ENCODE measurements at places on chromosomes 5 and 9. TPM values are rescaled to one million over a fixed set of nuclear protein-coding genes. Genes with fewer than 3 reads are reported as not detected.

- H3K27me3 ChIP-seq = no peaks in the 10 kb centered on the region
- no peak for DNase-seq
- H3K4me1 ChIP-seq = peaks cover 61% of the 10 kb centered on the region
- no peaks in the 10 kb centered on the region for H3K36me3 ChIP-seq
- H3K4me3 ChIP-seq = no peak overlapping the region
Observed at GRCh38 chr9:131679261-131680020, 60.4 kb downstream of the RAPGEF1 start.

GRCh38 chr5:80141147-80141671, 106.1 kb downstream of the THBS4 start:
- H3K36me3 ChIP-seq = peaks cover 30% of the 10 kb centered on the region
- H3K4me1 ChIP-seq = peaks cover 38% of the 10 kb centered on the region
- H3K27me3 ChIP-seq = no peaks in the 10 kb centered on the region
- peak overlapping the region; percentile 95 for H3K27ac ChIP-seq
- no peak for DNase-seq

GRCh38 chr9:127168756-127169574, 46.5 kb upstream of the ANGPTL2 start:
- no peak for DNase-seq
- no peak overlapping the region for H3K4me3 ChIP-seq
- no peak overlapping the region for H3K27ac ChIP-seq
- peaks cover 4% of the 10 kb centered on the region for H3K4me1 ChIP-seq
- no peaks in the 10 kb centered on the region for H3K27me3 ChIP-seq

Gene SLC6A18
- total RNA-seq = not detected

- H3K36me3 ChIP-seq = no peaks in the 10 kb centered on the region
- H3K4me1 ChIP-seq = no peaks in the 10 kb centered on the region
- peaks cover 29% of the 10 kb centered on the region for H3K27me3 ChIP-seq
- no peak overlapping the region for H3K4me3 ChIP-seq
- H3K27ac ChIP-seq = no peak overlapping the region
Observed at GRCh38 chr5:137381555-137381954, 117.6 kb downstream of the SPOCK1 start.

GRCh38 chr5:150641006-150641570, 628 bp downstream of the SYNPO start:
- peak overlapping the region; percentile 71 for H3K4me3 ChIP-seq
- DNase-seq = no peak
- H3K36me3 ChIP-seq = no peaks in the 10 kb centered on the region
- H3K27me3 ChIP-seq = no peaks in the 10 kb centered on the region
- H3K4me1 ChIP-seq = peaks cover 91% of the 10 kb centered on the region
- H3K27ac ChIP-seq = peak overlapping the region; percentile 92

Gene PTGS1
- total RNA-seq = 8.2 TPM

- H3K27me3 ChIP-seq = no peaks in the 10 kb centered on the region
- H3K4me3 ChIP-seq = no peak overlapping the region
- H3K36me3 ChIP-seq = no peaks in the 10 kb centered on the region
- DNase-seq = peak; percentile 37
- H3K27ac ChIP-seq = no peak overlapping the region
Observed at GRCh38 chr5:179257176-179257682, 88.0 kb downstream of the ADAMTS2 start.

GRCh38 chr5:11468334-11469039, 435.8 kb downstream of the CTNND2 start:
- H3K4me1 ChIP-seq = no peaks in the 10 kb centered on the region
- no peaks in the 10 kb centered on the region for H3K36me3 ChIP-seq

DNA sequence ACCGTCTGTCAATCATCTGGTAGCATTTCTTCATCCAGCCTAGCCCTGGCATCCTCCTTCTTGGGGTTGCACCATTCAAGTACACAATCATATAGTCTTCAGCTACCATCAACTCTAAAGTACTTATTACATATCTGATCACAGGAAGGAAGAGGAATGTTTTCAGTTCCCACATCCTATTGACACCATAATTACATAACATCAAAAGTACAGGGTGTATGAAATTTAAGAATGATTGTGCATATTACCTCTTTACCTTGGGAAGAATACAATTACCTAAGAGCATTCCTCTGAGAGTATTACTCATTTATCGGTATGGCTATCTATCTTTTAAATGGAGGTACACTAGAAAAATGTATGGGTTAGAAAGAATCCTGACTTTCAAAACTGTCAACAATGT, 126.8 kb upstream of the PCA3 start:
- H3K27me3 ChIP-seq = no peaks in the 10 kb centered on the region
- H3K36me3 ChIP-seq = no peaks in the 10 kb centered on the region
- no peak overlapping the region for H3K4me3 ChIP-seq
- no peak for DNase-seq
- H3K4me1 ChIP-seq = peaks cover 17% of the 10 kb centered on the region

GRCh38 chr5:164998590-164998989, 1493.2 kb downstream of the MAT2B start:
- no peak overlapping the region for H3K4me3 ChIP-seq
- H3K4me1 ChIP-seq = no peaks in the 10 kb centered on the region
- no peaks in the 10 kb centered on the region for H3K36me3 ChIP-seq
- H3K27me3 ChIP-seq = peaks cover 9% of the 10 kb centered on the region
- no peak for DNase-seq
- H3K27ac ChIP-seq = no peak overlapping the region

GRCh38 chr9:94010980-94011533, 55.9 kb upstream of the BARX1 start:
- H3K36me3 ChIP-seq = no peaks in the 10 kb centered on the region
- peaks cover 32% of the 10 kb centered on the region for H3K27me3 ChIP-seq
- peak overlapping the region; percentile 27 for H3K27ac ChIP-seq

Gene C1QTNF3
- 9.8 TPM for total RNA-seq

Gene RASA1
- 36.6 TPM for total RNA-seq

Gene CAMK2A
- total RNA-seq = 3.9 TPM

All from mesothelial cell of epicardium (in vitro differentiated cells).